ENCODE measurements at places on chromosomes 4 and X. TPM values are rescaled to one million over a fixed set of nuclear protein-coding genes. Genes with fewer than 3 reads are reported as not detected.

The TMEM271 gene
- total RNA-seq = not detected

The ARHGAP6 gene
- total RNA-seq = 0.70 TPM

The GAGE12H gene
- not detected for total RNA-seq

The PAGE4 gene
- total RNA-seq = not detected

The IGFBP7 gene
- 65.0 TPM for total RNA-seq

The SLC4A4 gene
- 0.33 TPM for total RNA-seq

The STK26 gene
- total RNA-seq = 26.3 TPM

The PAGE3 gene
- total RNA-seq = not detected

The RAB40AL gene
- not detected for total RNA-seq

The NHSL2 gene
- total RNA-seq = 1.7 TPM

The TMEM35A gene
- total RNA-seq = not detected

Data from HT1080 (cell line).